NCI-H1092 (cell line): ENCODE measurements at places on chromosomes 6 and 20.

- DNase-seq: no peak
Observed at GRCh38 chr6:5167501-5167900, 82.4 kb downstream of the PPP1R3G start.

- DNase-seq: no peak
Observed at GRCh38 chr6:134123666-134124208, 71.3 kb upstream of the SLC2A12 start.

DNA sequence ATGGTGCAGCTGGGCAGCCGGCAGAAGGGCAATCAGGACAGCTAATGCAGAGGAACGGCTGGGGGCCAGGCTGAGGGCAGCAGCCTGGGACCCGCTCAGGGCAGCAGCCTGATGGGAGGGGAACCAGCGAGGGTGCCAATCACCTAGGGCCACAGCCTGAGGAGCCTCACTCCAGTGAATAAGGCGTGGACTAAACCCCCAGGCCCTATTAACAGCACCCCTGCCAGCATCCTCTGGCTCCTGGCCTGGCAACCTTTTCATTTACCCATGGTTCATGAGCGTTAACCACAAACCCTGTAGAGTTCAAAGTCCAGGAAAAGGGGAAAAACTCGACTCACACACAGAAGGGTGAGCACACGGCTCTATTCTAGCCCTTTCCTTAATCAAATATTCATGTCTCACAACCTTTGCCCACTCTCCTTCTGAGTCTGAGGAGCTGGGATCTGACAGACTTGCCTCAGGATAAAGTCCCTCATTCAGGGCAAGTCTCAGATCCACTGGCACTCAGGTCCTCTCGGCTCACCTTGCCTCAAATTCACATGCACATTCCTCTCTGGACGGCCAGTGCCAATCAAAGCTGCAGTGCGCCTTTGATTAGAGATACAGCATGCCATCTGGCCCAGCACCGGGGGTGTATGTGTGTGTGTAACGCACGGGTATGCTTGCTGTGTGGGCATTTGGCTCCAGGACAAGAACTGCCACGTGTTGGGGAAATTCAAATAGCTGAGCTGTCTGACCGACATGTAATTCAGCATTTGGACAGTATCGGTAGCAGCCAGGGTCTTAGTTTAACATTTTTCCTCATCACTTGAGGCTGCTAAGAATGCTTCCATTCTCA is 86.9 kb upstream of the TRAF3IP2 start:
- no peak for DNase-seq

DNA sequence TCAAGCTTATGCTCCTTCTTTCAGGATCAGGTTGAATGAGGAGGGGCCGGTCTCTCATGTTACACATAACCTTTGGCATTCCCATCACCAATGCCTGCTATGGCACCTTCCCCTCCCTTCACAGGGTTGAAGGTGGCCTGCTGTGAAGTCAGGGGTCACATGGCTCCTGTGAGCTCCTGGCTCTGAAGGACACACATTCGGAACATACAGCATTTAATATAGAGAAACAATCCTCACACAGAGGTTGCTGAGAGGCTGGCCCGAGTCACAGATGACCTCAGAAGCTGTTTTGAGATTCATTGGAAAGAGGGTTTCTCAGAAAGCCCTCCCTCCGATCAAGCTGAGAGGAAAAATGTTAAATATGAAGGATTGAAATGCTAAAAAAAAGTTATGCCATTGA is 82.1 kb downstream of the PSMG4 start:
- DNase-seq: no peak

- no peak for DNase-seq
Observed at GRCh38 chr20:55678126-55678525, 327.2 kb downstream of the CBLN4 start.

- no peak for DNase-seq
Observed at GRCh38 chr20:58652606-58653294, 1.7 kb downstream of the STX16 start.

- no peak for DNase-seq
Observed at GRCh38 chr6:2149361-2150006, 95.9 kb downstream of the GMDS start.

DNA sequence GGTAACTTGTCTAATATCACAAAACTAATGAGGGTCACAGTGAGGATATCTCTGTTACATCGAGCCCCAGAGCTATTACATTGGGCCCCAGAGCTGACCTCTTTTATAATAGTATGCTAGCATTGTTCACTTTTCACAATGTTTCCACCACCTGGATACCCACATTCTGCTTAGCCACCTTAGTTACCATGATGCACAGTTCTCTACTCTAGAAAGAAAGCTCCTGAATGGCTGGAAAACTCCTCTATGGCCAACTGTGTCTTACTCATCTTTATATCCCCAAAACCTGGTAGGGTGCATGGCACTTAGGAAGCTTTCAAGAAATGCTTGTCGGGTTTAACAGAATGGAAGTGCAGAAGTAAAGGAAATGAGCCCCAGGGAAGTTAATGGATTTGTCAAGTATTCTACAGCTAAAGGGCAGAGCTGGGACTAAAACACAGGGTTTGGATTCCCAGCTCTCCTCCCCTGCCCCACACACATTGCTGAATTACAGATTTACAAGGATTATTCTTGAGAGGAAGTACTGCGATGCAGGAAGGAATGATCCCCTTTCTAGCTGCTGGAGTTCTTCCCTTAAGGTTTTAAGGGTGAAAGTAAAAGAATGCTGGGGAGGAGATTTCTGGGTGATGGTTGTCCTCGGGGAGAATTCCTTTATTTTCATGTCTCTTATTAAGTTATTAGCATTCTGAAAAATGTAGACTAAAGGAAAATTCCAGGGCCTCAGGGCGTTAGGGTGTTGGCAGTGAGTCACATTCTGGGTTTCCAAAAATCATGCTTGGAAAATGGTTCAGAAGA is 16.1 kb upstream of the HINT3 start:
- no peak for DNase-seq

GRCh38 chr6:35786810-35787209 is 6.0 kb downstream of the CLPSL1 start:
- no peak for DNase-seq

DNA sequence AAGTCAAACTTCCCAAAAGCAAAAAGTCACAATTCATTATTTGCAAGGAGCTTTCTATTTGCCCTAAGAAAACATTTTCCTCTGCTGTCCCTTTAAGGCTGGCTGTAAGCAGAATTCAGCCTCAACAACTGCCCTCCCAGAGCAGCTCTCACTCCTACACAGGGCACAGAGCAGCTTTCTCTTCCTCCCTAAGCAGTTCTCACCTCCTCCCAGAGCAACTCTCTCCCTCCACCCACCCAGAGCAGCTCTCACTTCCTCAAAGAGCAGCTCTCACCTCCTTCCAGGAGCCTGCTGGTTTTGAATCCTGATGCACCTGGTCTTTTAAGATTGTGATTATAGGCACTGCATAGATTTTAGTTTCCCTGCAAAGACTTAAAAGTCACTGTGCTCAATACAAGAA is 120.6 kb upstream of the TMEM181 start:
- no peak for DNase-seq

GRCh38 chr20:60001108-60001507 is 42.9 kb downstream of the CDH26 start:
- DNase-seq: no peak

GRCh38 chr20:41617059-41617901 is 897 bp downstream of the CHD6 start:
- DNase-seq: no peak

- DNase-seq: no peak
Observed at GRCh38 chr20:4568361-4568959, 153.2 kb upstream of the PRND start.

DNA sequence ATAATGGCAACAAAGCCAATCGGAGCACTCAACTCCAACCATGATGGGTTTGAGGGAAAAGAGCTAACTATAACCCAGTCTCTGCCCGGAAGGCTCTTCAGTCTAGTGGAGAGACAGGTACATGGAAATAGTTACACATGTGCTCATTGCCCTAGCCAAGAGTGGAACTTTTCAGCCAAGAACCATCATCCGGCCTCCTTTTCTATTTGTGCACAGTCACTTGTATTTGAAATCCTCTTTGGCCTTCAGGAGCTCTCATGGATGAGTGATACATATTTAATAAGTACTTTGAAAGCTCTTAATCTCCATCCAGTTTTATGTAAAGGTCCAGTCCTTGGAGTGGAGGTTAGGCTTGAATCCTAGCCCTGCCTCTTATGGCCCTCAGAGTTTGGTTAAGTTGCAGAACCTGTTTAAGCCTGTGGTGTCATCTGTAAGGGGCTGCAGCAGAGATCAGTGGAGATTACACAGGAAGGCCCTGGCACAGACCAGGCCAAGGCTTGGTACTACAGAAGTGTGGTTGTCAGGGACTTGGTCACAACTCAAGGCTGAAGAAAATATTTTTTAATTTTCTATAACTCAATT is 72.3 kb upstream of the SMLR1 start:
- no peak for DNase-seq

DNA sequence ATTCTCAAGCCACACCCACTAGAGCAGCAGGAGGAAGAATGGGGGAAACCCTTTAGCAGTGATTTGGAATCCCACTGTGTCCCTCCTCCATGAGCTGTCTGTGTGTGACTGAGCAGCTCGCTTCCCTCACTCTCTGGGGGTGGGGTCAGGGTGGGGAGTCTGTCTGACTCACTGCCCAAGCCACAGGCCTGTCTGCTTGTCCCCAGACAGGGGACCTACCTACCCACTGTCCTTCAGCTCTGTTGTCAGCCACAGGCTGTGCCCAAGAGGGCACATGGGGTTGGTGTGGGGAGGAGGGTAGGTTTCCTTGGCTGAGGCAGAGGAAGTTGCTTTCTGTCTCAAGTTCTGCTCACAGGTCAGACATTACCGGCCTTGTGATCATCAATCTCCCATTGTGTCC is 127.0 kb downstream of the MAFB start:
- DNase-seq: no peak

GRCh38 chr6:87070741-87071140 is 24.2 kb downstream of the CGA start:
- no peak for DNase-seq

GRCh38 chr6:148867862-148868261 is 121.0 kb downstream of the UST start:
- no peak for DNase-seq

- DNase-seq: no peak
Observed at GRCh38 chr20:49230021-49230420, 10.8 kb downstream of the DDX27 start.

- DNase-seq: no peak
Observed at GRCh38 chr6:135722679-135723078, 128.8 kb upstream of the PDE7B start.

DNA sequence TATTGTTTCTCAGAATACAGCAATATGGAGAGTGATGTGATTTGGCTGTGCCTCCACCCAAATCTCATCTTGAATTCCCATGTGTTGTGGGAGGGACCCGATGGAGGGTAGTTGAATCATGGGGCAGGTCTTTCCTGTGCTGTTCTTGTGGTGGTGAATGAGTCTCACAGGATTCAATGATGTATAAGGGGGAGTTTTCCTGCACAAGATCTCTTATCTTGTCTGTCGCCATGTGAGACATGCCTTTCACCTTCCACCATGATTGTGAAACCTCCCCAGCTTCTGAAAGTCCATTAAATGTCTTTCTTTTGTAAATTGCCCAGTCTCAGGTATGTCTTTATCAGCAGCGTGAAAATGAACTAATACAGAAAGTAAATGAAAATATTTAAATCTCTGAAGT is 234.8 kb upstream of the TENT5A start:
- DNase-seq: no peak

DNA sequence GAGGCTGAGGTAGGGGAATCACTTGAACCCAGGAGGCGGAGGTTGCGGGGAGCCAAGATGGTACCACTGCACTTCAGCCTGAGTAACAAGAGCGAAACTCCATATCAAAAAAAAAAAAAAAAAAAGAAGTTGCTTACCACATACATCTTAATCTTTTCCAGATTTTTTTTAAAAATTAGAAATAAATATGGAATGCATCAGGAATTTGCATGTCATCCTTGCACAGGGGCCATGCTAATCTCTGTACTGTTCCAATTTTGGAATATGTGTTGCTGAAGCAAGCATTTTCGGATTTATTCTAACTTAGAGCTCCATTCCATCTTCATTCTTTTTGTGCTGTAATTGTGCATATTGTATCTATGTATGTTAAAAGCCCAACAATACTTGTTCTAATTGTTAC is 62.5 kb downstream of the TRPC4AP start:
- DNase-seq: no peak

GRCh38 chr6:154249499-154250298 is 106.9 kb downstream of the IPCEF1 start:
- DNase-seq: no peak

DNA sequence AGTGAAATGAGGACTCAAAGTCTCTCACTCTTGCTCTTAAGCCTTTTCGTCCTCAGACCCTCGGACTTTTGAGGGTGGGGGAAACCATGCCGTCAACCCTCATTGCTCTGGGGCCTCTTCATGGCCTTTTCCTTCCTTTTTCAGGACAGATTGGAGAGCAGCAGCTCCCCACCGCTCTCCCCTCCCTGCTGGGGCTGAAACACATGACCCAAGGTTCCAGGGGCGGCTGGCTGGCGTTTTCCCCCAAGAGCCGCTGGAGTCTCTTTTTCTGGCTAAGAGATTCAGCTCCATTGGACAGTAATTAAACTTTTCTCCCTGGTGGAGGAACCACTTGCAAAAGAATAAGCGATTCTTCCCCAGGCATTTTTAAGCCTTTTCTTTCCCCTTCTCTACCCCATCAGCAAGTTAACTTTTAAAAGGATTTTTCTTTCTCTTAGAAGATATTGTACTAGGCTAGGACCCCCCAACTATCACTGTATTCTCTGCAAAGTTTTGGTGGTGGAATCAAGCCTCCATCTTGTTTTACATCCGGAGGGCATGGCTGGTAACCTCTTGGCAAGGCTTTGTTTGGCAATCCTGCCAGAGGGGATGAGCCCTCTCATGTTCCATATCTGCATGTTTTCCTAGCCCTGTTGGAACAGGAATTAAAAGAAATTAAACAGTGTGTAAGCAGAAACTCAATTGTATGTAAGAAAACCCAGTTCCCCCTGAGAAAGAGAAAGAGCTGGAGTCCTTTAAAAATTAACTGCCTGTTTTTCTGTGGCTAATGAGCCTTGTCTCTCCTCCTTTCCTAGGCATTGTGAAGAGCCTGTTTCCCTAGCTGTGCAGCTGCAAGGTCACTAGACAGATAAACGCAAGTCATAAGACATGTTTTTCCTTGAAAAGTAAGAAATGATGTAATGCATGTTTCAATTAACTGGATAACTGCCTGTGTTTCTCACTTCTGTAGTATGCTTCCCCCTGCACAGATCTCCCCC is 100.8 kb upstream of the GPR6 start:
- peak; percentile 3 for DNase-seq

DNA sequence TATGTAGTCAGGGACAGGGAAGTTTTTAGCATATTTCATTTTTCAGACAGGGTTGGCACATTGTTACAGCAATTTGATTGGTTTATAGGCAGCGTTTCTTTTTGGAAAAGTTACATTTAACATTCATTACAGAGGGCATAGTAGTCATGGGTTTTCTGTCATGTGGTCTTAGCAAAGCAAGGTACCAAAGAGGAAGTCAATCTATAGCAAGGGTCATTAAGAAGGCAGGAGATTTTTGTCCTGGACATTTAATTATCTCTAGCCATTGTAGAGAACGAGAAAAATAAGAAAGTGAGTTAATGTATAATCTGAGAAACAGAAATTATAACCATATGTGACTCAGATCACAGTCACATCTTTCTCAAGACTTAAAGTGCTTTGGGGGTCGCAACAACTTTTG is 47.4 kb downstream of the TPD52L1 start:
- no peak for DNase-seq
